ENCODE measurements at places on chromosomes 16 and 17.

- no peak for DNase-seq
Measured at GRCh38 chr17:73360961-73361761, 49.4 kb upstream of the CDC42EP4 start.

DNA sequence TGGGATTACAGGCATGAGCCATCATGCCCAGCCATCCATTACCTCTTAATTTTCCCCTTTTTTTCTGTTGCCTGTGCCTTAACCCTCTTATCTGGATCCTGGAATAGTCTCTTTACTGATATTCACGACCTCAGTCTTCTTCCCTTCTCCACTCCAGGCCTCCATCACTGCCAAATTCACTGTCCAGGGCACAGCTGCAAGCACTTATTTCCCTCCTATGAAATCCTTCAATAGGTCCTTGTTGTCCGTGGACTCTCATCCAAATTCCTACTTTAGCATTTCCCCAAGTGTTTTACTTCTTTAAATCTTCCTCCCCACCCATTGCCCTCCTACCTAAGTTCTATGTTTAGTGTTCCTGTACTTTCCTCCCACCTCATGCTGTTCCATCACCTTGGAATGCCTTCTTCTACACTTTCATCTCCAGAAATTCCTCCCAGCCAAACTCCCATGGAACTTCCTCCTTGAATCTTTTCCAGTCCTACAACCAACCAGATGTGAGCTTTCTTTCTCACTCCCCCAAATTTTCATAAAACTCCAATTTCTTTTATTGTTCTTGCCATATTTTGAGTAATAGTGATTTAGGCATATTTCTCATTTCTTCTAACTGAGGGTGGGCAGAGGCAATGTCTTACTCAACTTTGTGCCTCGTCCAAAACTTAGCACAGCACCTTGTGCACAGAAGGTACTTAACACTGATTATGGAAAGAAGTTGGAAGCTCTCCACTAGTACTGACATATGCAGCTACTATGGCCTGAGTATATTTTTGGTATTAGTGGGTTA lies 35.3 kb downstream of the FAM20A start:
- DNase-seq, result no peak

DNA sequence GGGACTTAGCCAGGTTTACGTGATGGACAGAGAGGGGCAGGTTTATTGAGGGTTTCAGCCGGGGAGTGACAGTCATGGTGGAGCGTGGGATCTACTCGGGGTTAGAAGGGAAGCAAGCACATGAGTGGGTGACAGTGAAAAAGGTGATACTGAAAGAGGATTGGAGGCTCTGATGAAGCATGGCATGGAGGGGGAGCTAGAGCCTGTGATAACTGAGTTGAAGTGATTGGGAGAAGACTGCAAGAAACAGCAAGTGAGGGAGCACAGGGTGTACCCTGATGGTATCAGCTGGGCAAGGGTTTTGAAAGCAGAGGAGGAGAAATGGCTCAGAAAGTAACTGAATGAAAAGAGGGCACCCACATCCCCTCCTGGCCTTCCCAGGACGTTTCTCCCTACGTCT lies 6.7 kb upstream of the KSR1 start:
- no peak for DNase-seq

- no peak for DNase-seq
Measured at GRCh38 chr17:70208825-70209555, 39.7 kb downstream of the KCNJ2 start.

- DNase-seq, result no peak
Measured at GRCh38 chr17:45230410-45230786, 8.7 kb downstream of the FMNL1 start.

DNA sequence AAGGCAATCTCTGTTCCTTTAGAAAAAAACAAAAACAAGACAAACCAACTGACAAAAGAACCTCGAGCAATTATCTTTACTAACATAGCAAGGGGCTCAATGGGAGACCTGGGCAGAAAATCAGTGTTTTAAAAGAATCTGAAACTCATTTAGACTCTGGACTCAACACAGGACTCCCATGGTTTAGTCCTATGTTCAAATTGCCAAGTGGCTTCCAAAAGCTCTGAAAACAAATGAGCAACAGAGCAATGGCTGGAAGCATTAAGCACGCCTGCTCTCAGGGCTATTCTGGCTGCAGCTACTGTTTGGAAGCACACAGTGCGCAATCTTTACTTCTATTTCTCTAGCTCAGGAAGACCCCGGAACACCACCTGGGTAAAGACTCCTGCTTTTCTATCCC lies 162.0 kb downstream of the AATF start:
- DNase-seq, result no peak

DNA sequence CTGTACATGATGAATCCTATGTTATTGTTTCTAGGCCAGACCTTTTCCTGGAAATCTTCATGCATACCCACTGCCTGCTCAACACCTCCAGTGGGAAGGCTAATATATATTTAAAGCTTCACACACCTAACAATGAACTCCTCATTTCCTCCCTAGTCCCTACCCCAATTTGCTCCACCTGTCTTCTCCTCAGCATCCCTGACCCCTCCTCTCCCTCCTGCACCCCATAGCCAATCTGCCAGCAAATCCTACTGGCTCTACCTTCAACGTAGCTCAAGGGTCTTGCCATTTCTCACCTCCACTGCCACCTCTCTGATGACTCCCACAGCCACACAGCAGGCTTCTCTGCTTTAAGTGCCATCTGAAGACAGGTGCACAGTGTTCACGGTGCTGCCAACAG lies 215.6 kb upstream of the WSB1 start:
- DNase-seq, result no peak

GRCh38 chr17:14779241-14779640 lies 478.4 kb downstream of the HS3ST3B1 start:
- DNase-seq, result no peak

GRCh38 chr17:76948726-76949342 lies 80.6 kb downstream of the MGAT5B start:
- no peak for DNase-seq

DNA sequence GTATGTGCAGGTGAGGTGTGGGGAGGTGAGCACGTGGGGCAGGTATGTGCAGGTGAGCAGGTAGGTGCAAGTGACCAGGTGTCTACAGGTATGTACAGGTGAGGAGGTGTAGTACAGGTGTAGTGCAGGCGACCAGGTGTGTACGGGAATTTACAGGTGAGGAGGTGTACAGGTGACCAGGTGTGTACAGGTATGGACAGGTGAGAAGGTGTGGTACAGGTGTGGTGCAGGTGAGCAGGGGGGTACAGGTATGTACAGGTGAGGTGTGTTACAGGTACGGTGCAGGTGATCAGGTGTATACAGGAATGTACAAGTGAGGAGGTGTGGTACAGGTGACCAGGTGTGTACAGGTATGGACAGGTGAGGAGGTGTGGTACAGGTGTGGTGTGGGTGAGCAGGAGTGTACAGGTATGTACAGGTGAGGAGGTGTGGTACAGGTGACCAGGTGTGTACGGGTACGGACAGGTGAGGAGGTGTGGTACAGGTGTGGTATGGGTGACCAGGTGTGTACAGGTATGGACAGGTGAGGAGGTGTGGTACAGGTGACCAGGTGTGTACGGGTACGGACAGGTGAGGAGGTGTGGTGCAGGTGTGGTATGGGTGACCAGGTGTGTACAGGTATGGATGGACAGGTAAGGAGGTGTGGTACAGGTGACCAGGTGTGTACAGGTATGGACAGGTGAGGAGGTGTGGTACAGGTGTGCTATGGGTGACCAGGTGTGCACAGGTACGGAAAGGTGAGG lies 12.8 kb upstream of the DBNDD1 start:
- DNase-seq, result no peak

DNA sequence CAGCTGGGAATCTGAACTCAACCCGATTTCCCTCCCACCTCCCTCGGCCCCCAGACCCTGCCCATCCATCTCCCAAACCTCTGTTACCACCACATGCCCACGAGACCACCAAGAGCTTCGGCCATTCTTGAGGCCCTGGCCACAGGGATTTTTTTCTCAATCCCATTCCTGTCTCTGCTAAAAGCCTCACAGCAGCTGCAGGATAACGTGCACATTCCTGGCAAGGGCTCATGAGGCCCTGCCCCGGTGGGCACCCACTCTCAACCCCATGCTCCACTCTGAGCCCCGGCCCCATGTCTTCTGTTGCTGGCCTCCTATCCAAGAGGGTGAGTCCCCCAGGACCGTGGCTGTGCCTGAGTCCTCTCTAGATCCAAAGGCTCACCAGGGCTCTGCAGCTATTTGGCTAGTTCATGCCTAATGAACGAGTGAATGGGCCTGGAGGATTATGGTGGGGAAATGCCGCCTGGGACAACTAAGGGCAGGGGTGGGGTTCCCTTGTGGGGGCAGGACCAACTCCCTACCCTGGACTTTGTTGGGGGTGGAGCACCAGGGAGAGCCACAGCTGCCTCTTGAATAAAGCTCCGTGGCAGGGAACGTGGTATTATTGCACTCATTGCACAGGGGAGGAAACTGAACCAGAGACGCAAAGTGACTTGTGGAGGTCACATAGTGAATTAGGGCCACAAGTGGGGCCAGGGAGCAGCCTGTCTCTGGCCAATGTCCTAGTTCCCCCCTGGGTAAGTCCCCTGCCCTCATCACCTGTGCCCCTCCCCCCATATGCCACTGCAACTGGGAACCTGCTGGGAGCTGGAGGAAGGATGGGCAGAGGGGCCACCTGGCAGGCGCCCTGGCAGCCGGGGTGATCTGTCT lies 113.8 kb upstream of the SMURF2 start:
- DNase-seq, result no peak

GRCh38 chr17:50094243-50094752 lies 853 bp upstream of the PDK2 start:
- DNase-seq, result peak; percentile 89

GRCh38 chr17:13753771-13754170 lies 152.0 kb upstream of the HS3ST3A1 start:
- no peak for DNase-seq

GRCh38 chr16:22423716-22424115 lies 49.3 kb upstream of the CDR2 start:
- DNase-seq, result no peak

- no peak for DNase-seq
Measured at GRCh38 chr16:59748531-59748930, 1014.4 kb upstream of the GOT2 start.

GRCh38 chr16:47949714-47950113 lies 206.1 kb downstream of the ABCC12 start:
- no peak for DNase-seq

- no peak for DNase-seq
Measured at GRCh38 chr16:27468941-27469531, 67.1 kb downstream of the IL21R start.

DNA sequence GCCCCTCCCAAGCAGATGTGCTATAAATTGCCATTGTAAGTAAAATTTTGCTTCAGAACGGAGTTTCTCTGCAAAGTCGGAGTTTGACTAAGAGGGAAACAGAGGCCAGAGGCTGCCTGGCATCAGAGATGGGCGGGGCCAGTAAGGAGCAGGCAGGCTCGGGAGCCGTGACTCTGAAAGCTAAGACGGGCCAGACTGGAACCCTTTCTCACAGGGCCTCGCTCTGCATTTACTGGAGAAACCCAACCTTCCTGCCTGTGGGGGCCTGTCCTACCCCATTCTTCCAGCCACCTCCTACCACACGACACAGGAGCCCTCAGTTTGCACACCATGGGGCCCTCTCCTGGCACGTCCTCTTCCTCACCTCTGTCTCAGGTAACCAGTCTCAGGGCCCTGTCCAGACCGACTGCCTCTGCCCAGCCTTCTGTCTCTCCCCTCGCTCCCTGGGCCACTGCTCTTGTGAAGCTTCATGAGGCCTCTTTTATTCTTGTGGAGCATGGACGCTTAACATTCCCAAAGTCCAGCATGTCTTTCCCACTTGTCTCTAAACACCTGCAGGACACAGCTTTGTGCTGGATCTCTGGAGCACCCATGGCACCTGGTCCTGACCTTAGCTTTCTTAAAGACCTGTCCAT lies 48.4 kb upstream of the ACSF3 start:
- no peak for DNase-seq

DNA sequence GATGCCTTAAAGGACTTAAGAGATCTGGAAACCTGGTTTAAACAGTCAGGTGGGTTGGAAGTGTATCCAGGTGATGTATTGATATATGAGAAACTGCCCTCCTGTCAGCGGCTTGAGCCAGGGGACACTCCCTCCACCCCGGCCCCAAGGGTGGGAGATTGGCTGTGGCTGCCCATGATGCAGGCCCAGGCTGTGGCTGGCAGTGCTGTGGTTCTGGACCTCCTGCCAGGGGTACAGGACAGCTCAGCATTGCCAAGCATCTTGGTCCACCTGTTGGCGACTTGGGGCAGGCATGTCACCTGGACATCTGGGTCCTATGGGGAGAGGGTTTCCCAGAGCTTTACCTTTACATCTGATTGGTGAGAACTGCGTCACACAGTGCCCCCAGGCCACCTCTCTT lies 201.0 kb downstream of the SPECC1 start:
- DNase-seq, result no peak

GRCh38 chr17:78449983-78450595 lies 71.6 kb downstream of the PGS1 start:
- no peak for DNase-seq

DNA sequence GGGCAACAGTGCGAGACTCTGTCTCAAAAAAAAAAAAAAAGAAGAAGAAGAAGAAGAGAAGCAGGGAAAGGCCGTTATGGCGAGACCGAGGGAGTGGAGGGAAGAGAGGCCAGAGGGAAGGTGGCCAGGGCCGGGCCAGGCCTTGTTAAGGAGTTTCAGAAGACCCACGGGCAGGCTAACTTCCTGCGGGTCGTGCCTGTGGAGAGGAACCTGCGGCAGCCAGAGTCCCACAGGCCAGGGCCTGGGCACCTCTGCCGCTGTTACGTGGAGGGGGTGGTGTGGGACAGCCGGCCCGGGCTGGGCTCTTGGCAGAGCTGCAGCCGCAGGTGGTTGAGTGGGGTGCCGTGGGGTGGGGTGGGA lies 5.4 kb downstream of the WDR81 start:
- DNase-seq, result no peak

GRCh38 chr16:64312980-64313379 lies 808.9 kb downstream of the CDH11 start:
- no peak for DNase-seq

DNA sequence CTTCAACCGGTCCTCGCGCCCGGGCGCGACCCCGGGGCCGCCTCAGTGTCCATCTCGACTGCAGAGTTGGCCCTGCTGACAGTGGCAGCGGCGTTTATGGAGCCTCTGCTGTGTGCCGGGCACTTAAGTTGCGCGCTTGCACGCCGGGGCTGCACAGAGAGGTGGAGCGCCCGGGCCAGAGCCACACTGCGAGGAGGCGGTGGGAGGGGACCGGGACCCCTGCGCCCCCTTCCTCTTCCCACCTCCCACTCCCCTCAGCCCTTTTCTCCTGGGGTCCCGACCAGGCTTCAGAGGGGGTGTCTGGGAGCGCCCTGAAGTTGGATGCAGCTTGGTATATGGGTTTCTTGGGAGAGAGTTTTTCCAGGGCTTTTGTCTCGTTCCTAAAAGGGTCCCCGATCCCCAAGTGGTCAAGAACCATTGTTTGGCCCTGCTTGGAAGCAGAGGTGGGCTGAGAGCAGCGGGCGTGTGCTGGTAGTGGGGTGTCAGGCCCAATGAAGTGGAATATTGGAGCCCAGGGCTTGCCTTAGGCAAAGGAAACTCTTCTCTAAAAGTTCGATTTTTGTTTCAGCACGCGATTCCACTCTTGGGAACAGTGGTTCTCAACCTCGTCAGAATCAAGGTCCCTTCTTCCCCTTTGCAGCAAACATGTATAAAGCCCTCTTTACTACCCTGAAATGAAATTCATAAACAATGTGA lies 605 bp downstream of the MRTFB start:
- DNase-seq, result no peak

Measured in activated CD4-positive, alpha-beta T cell treated with anti-CD3 and anti-CD28 coated beads, Interleukin-10, Interleukin-2, amounts not matched to agents 100 ng/mL and 50 ng/mL, durations not matched to agents 16 hours and 8 hours (primary cell).